ENCODE measurements at places on chromosomes 3 and 15.

DNA sequence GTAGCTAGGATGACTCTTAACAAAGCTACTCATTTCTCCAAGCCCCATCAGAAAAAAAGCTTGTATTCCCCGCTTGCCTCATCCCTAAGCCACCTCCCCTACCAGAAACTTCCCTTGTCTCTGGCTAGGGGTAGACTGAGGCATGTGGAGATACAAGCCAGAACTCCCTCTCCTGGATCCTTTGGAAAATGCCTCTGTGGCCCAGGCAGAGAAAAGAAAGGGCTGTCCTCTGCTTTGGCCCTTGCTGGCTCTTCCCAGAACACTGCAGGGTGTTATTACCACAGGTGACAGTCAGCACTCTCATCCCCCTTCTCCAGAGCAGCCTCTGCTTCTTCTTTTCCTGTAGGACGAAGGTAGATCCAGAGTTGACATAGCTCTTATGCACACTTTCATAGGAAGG, 15.2 kb downstream of the RMDN3 start:
- no peak for DNase-seq

GRCh38 chr3:138971766-138972320, 24.8 kb downstream of the FOXL2NB start:
- DNase-seq: no peak

- no peak for DNase-seq
These were observed 333.7 kb downstream of the EPHA3 start for GRCh38 chr3:89441141-89441540.

DNA sequence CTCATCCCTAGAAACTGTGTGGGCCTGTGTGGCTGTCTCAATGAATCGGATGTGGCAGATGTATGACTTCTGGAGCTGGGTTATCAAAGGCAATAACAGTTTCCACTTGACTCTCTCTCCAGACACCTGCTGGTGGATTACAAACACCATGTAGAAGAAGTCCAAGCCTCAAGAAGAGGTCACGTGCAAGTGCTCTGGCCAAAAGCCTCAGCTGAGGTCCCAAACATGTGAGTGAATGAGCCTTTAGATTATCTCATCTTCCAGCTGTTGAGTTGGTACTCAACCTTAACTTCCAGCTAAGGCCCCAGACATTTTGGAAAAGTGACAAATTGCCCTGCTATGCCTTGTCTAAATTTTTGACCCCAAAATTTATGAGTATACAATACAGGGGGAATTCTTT, 42.7 kb upstream of the IL12A start:
- DNase-seq: no peak

GRCh38 chr3:1552831-1553230, 460.0 kb downstream of the CNTN6 start:
- DNase-seq: no peak

DNA sequence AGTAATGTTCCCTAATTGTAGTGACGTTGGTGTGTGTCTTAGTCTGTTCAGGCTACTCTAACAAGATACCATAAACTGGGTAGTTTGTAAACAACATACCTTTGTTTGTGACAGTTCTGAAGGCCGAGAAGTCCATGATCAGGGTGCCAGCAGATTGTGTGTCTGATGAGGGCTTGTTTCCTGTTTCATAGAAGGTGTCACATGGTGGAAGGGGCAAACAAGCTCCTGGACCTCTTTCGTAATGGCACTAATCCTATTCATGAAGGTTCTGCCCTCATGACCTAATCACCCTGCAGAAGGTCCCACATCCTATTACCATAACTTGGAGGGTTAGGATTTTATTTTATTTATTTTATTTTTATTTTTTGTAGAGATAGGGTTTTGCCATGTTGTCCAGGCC, 11.1 kb downstream of the ATXN7 start:
- DNase-seq: no peak

- no peak for DNase-seq
These were observed 135.1 kb downstream of the KCNMB2 start for GRCh38 chr3:178671377-178671776.

DNA sequence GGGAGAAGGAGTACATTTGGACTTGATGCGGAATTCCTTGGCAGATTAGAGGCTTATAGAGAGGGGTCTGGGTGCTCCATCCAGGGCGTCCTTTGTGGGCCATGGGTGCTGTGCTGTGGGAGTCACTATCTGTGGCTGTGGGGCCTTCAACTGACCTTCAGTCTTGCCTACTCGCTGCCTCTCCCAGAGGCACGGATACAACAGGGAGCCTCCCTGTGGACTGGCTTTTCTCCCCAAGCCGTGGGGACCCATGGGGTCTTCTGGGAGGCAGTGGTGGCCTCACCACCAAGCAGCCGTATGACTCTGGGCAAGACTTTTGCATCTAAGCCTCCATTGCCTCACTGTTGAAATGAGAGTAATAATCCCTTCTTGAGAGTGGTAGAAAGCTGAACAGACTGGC, 83.9 kb downstream of the PDCD6IP start:
- no peak for DNase-seq

GRCh38 chr3:50189274-50189673, 2.1 kb upstream of the GNAT1 start:
- DNase-seq: no peak

DNA sequence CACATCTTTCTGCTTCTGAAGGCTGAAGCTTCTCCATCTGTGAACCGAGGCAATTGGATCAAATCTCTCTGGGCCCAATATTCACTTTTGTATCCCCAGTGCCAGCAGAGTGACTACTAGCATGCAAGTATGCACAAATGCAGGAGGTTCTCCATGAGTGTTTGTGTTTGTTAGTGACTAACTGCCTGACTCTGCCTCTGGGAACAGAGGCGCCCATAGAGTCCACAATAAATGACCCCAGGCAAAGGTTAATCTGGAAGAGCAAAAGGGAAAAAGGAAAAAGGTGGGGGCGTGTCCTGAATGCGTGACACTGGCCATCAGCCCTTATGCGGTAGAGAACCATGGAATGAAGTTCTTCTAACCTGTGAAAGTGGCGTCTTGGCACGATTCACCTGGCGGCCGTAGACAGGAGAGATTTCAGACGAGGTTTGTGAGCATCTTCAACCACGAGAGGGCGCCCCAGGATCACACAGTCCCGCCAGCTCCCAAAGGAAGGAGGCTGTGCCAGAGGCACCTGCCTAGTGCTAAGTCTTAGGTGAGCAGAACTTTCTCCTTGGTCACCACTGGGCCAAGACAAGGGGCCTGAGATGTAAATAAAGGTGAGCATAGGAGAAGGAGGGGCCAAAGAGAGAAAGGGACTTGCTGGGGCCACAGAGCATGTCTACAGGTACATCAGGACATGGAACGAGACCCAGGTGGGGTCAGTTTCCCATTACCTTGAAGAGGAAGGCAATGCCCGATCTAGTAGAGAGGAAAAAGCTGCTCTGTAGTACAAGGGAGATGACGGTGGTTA, 44.2 kb downstream of the RBPMS2 start:
- peak; percentile 74 for DNase-seq

DNA sequence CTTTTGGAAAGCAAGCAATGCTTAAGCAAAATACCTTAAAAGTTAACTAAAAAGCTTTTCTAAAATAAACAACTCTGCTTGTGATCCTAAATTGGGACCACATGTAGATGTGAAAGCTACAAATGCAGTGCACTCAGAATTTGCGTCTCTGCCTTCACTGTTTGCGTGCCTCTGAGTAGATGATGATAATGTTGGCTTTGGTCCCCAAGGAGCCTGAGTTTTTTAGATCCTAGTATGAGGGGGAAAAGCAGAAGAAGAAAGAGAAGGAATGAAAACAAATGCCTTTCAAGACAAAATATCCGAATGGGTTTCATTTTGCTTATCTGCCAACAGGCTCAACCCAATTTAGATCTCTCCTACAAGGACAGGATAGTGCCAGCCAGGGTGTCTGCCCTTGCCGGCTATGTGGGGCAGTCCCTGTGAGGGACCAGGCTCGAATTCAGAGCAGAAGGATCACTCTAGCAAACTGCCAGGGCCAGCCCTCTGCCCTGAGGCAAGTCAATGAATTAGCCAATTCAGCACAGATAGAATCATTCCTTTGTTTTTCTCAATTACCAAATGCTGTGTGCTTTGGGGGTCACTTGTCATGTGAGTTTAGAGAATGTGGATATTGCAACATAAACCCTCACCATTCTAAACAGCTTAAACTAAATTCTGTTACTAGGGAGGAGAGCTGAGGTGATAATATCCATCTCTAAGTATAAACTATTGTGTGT, 28.5 kb downstream of the SCG5 start:
- no peak for DNase-seq

DNA sequence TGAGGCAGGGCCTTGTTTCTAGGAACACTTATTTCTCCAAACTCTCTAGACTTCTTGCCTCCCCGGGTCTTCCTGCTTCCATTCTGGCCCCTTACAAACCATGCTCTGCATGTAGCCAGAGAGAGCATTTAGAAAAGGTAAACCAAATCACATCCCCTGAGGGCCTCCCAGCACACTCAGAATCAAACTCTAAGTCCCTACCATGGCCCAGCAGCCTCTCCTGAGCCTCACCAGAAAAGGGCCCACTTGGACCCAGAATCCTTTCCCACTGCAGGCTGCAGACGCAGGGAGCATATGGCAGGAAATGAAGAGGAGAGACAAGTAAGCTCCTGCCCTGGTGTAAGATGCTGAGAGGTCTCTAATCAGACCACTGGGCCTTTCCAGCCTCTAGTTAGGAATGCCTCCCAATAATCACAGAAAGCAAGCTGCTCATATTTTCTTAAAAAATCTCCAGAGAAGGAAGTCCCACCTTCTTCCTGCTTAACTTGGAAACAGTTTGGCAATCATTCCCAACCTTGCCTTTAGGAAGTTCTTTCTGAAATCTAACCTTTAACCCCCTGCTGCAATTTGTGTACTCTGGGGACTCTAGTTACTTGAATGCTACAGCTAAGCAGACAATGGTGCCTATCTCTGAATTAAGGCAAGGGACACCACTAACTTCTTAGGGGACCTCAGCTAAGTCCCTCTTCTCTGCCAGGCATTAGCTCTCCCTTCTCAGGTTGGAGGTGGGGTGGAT, 4.2 kb downstream of the AMOTL2 start:
- no peak for DNase-seq

DNA sequence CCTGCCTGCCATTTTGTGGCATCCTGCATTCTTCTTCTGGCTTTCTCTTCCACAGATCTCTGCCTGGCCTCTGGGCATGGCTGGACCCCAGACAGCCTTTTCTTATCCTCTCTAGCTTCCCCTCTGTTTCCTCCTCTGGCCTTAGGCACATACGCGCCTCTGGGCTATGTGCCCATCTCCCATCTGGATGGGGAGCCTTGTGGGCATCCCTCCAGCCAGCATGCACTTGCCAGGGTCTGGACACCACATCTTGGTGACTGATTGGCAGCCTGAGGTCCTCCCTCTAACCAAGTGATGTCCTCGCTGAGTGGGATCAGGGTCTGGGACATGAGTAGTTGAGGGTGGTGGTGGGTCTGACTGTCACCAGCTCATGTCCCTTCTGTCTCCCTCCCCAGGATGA, 12.8 kb downstream of the PLEKHO2 start:
- DNase-seq: no peak

GRCh38 chr3:51035630-51036029, 349.5 kb upstream of the MANF start:
- no peak for DNase-seq

DNA sequence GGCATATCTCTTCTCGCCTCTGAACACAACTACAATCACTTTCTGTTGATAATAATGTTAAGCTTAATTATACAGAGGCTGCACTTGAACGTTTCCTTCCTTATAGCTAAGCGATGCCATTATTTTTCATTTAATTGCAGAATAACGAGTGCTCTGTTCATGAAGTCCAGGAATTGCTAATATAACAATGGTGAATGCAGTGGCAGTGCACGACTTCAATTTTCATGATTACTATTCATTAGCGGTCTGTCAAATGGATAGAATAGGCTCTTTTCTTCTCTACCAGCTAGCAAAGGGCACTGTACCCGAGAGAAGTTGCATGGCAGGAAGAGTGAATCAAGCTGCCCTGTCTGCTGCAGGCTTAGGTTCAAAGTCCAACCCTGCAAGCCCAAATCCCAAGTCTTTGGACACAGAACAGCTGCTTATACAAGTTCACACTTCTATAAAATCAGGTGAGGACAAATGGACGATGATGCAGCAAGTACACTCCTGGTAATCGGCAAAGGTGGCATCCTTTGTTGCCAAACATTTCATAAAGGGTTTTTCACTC, 75.6 kb downstream of the PDZRN3 start:
- DNase-seq: no peak

- DNase-seq: no peak
These were observed 14.1 kb downstream of the IL17RD start for GRCh38 chr3:57151021-57151449.

- DNase-seq: no peak
These were observed 288.3 kb downstream of the CNTN6 start for GRCh38 chr3:1380926-1381646.

DNA sequence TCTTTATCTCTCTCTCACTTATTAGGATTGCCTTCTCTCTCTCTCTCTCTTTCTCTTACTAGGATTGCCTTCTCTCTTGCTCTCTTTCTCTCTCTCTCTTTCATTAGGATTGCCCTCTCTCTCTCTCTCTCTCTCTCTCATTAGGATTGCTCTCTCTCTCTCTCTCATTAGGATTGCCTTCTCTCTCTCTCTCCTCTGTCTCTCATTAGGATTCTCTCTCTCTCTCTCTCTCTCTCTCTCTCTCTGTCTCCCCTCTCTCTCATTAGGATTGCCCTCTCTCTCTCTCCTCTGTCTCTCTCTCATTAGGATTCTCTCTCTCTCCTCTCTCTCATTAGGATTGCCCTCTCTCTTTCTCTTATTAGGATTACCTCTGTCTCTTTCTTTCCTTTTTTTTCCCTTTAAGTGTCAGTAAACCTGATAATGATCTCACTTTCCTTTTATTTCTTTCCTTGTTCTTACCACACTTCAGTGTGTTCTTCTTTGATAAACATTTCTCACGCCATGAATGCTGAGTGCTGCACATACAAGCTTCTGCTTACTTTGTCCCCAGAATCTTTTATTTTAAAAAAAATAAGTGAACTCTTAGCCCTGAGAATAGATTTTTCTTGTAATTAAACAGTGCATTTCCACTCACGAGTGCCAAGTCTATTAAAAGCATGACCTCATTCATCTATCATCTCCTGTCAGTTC, 243.4 kb upstream of the TBC1D5 start:
- no peak for DNase-seq

All from stimulated activated CD8-positive, alpha-beta memory T cell treated with anti-CD3 and anti-CD28 coated beads, Interleukin-4, amount 100 ng/mL, for 1 hour (primary cell).